AML-193 (cell line): ENCODE measurements at places on chromosomes 7 and 10.

DNA sequence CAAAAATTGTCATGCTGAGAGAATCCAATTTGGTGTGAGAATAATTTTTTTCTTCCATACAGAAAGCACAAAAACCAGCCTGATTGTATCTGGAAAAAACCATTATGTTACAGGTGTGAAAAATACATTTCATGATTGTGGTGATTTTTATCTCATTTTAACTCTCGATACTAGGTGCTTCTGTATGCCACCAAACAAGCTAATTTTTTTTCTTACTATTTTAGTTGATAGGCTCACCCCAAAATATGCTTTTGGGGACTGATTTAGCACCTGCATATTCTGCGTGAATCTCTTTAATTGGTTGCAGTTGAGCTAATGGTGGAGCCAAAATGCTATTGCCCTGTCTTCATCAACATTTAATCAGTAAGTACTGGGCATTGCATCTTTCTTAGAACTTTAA is 1.9 kb downstream of the DMTF1 start:
- DNase-seq = no peak

- DNase-seq = no peak
Observed at GRCh38 chr10:102982296-102982695, 64.2 kb downstream of the CNNM2 start.

DNA sequence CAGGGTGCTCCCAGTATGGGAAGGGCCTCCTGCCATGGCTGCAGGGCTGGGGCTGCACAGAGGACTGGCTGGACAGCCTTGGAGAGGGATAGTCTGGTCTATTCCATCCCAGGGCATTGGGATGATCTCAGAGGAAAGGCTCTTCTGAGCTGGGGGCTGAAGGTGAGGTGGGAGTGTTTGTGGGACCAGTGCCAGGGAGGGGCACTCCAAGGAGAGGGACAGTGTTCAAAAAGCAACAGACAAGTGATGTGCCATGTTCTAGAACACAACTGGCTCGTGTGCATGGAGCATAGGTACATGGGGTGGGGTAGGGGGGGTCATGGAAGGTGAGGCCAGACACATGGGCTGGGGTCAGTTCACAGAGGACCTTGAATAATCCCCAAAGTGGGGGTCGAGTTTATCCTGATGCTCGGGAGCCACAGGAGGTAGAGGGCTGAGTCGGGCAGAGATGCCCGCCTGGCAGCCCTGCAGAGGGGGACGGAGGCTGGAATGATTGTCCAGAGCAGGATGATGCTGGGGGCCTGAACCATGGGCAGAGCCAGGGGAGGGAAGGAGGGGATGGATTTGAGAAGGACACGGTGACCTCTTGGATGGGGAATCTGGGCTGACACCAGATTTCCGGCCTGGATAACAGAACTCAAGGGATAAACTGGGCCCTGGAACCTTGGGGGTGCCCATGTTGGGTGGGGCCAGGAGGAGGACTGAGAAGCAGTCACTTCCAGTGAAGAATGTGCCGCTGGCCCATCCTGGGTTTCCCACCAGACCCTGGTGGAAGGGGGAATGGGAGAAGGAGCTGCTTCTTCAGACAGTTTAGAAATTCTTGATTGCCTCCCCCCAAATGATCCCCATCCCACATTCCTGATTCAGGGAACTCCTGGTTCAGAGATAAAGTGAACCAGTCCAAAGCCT is 50.4 kb downstream of the NEURL1 start:
- DNase-seq = no peak

DNA sequence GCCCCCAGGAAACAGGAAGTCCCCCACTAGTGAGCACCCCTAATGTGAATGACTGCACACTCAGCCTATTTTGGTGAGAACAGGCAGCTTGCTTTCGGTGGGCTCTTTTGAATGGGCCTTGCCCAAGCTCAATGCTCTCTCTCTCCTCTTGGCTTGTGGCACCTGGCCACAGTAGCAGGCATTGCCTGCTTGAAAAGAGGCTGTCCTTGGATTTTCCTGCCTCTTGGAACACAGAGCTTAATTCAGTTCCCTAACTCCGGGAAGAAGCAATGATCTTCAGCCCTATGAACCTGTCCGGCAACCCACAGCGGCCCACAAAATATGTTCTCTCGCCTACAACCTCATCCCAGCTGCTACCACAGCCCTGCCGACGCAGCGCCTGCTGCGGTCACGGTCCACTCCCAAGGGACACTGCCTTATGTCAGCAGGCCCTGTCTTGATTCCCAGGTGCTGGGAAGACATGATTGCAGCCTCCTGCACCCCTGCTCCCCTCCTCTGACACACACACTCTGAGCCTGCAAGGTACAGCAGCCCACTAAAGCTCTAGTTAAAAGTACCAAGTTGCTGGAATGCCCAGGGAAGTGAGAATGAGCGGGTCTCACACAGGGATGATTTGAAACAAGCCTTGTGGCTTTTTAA is 715.5 kb upstream of the GALNT17 start:
- no peak for DNase-seq

DNA sequence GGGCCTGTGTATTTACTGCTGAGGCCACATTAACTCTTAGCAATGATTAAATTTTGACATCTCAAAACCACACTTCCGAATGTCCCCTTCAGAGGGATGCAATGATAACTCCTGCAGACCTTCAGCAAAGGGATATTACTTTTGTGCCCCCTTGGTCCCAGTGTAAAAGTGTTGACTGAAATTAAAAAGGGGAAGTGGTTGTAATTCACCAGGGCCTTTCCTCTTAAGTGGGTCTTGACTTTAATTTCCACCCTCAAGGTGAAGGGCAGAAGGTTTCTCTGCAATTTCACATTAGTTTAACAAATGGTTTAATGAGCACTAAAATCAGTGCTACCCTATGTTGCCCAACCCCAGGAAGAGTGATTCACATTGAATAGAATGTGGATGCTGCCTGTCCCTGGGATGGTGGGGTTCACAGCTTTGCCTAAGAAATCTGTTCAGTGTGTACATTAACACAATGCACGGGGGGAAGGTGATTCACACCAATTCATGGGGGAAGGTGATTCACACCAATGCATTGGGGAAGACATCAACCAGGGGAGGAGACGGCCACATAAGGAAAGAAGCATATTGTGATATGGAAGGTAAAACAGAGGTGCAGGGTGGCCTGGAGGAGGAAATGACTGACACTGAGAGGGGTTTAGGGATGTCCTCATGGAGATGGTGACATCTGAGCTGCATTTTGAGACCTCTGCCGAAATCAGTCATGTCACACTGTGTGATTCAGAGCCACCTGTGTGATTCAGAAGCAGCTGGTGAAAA is 19.4 kb upstream of the TNS3 start:
- no peak for DNase-seq

DNA sequence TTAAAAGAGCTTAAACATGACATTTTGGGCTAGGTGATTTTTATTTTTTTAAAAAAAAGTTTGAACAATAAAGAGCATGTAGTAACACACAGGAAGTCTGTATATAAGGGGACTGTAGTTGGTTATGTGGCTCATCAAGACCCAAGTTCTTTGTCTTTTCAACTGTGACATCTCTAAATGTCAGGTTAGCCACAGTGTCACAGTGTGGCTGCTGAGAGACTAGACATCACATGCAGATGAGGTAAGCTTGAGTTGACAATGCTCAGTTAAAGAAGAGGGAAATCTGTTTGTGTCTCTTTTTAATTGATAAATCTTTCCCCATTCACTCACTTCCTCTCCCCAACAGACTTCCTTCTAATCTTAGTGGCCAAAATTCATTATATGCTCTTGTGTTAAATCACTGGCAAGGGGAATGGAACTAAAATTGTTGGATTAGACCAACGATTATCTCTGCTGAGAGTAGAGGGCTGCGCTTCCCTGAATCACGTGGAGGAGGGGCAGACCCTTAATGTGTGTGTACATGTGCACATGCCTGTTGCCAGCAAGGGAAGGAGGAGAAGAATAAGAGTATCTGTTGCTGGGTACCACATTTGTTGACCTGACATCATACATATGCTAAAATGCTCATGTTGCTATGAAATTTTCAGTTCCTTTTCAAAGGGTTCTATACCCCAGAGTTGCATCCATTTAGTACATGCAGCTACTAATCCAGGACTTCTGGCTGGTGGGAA is 78.3 kb downstream of the MMRN2 start:
- DNase-seq = no peak

GRCh38 chr7:53350241-53350640 is 314.8 kb downstream of the POM121L12 start:
- DNase-seq = no peak

GRCh38 chr10:5650664-5651387 is 15.6 kb downstream of the ASB13 start:
- DNase-seq = no peak

GRCh38 chr7:152751449-152752141 is 8.0 kb upstream of the ACTR3B start:
- DNase-seq = no peak

GRCh38 chr7:767580-767940 is 40.5 kb upstream of the PRKAR1B start:
- DNase-seq = no peak

- no peak for DNase-seq
Observed at GRCh38 chr10:28320799-28321198, 17.9 kb upstream of the MPP7 start.

GRCh38 chr10:86314616-86315548 is 51.7 kb downstream of the GRID1 start:
- DNase-seq = no peak

- no peak for DNase-seq
Observed at GRCh38 chr10:34854147-34854601, 39.1 kb upstream of the PARD3 start.

- DNase-seq = no peak
Observed at GRCh38 chr7:126774077-126774476, 478.7 kb downstream of the GRM8 start.

DNA sequence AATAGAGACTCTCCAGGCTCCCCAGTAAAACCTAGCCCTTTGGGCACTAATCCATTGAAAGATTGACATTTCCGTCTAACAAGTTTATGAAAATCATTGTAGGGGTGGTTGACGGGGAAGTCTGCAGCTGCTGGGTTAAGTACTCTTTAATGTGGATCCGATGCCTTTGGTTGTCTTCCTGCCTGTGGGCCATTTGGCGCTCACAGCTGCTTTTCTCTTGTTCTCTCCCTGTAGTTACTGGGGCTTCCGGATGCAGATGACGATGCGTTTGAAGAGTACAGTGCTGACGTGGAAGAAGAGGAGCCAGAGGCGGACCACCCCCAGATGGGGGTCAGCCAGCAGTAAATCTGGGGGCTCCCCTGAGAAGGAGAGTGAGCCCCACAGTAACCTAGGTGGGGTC is 22.4 kb downstream of the MTURN start:
- DNase-seq = no peak

- no peak for DNase-seq
Observed at GRCh38 chr7:108448584-108449505, 7.4 kb downstream of the NRCAM start.

- no peak for DNase-seq
Observed at GRCh38 chr7:12653518-12653917, 33.9 kb upstream of the ARL4A start.

DNA sequence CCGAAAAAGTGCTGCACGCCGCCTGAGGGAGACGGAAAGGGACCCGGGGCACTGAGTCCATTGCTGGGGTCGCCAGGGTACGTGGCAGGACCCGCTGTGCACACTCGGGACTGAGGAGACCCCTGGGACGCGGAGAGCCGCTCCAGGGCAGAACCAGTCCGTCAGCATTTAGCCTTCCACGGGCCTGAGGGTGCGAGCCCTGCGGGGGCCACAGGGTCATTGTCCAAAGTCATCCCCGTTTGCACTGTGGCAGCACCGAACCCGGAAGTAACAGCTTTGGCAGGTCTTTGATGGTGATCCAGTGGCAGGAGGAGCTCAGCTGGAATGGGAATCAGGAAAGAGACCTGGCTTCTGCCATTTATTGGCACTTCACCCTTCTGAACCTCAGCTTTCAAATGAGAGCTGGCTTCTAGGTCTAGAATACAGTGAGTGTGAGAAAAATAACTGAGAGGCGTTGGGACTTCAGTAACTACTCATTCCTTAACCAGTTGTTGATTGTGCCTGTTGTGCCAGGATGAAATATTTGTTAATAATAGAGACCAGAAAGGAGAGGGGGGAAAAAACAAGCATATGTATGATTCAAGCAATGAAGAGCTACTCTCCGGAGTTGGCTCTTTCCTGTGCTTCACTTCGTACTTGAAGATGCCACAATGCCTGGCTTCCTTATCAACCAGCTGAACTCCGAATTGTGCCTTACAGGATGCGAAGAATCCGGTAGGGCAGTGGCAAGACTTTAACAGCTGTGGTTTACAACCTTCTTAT is 811 bp upstream of the ARHGAP12 start:
- no peak for DNase-seq

GRCh38 chr10:7857262-7857661 is 39.0 kb downstream of the TAF3 start:
- no peak for DNase-seq

DNA sequence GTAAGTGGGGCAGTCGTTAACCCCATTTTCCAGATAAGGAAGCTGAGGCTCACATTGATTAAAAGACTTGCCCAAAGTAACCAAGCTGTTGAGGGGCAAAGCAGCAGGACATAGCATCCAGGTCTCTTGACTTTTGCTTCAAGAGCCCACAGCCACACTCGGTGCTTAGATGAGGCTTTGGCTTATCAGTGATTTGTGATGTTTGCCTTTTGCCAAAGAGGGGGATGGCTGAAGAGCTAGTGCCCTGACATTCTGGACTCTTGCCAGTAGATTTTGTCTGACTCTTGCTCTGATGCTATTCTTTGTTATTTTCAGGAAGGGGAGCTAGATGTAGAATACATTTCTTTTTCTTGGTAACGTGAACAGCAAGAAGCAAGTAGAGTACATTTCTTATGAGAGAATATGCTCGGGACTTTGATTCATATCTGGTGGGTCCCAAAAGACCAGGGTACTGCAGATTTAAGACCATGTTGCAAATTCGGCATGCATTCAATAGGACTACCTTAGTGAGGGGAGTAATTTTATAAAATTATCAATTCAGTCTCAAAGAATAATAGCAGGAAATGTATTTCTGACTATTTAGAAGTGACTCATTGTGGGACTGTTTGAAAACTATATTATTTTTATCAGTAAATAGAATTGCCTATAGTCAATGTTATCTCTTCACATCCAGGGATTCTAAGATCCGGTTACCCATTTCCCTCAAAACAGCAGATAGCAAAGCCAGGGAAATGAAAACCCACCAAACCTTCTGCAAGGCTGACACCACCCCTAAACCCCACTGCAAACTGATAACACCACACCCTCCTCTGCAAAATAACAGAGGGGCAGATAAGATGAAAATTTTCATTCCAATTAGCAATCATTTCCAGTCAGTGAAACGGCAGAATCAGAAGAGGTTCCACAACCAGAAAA is 180.0 kb upstream of the BMPER start:
- no peak for DNase-seq

DNA sequence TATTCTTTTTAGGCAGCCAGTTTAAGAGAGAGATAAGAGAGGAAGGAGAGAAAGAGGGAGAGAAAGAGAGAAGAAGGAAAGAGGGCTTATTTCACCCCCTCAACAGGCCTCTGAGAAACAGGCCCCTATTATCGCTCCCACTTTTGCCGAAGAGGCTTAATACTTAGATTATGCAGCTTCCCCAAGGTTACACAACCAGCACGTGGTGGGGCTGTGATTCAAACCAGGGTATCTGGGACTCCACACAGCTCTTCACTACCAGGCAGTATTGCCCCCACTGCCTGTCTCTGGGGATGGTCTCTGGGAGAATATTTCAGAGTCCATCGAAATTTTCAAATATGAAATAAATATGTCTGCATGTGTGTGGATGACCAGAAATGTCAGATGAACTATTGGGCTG is 3.0 kb downstream of the GIMAP1 start:
- no peak for DNase-seq

GRCh38 chr7:1312136-1313070 is 79.7 kb downstream of the UNCX start:
- no peak for DNase-seq

- no peak for DNase-seq
Observed at GRCh38 chr7:102270178-102270887, 16.3 kb upstream of the SH2B2 start.

- no peak for DNase-seq
Observed at GRCh38 chr7:119969054-119969453, 303.9 kb upstream of the KCND2 start.
